Muscle of arm (tissue), 14 donors: ENCODE measurements at places on chromosomes 2 and 18. TPM values are rescaled to one million over a fixed set of nuclear protein-coding genes. Genes with fewer than 3 reads are reported as not detected.

The FAHD2B gene
- 10.7 TPM for polyA plus RNA-seq

The CHN1 gene
- polyA plus RNA-seq: 15.7 TPM

The MROH2A gene
- not detected for polyA plus RNA-seq

The TCF7L1 gene
- polyA plus RNA-seq: 57.2 TPM

The RESP18 gene
- not detected for polyA plus RNA-seq

The SMAD4 gene
- polyA plus RNA-seq: 91.0 TPM

The C1GALT1C1L gene
- polyA plus RNA-seq: 1.2 TPM

The HOXD13 gene
- polyA plus RNA-seq: not detected

The AQP12B gene
- polyA plus RNA-seq: not detected

The KLHL41 gene
- polyA plus RNA-seq: 1,120 TPM

The GALR1 gene
- 0.05 TPM for polyA plus RNA-seq

The ACKR3 gene
- polyA plus RNA-seq: 23.8 TPM

The TMEM17 gene
- polyA plus RNA-seq: 1.5 TPM

The LOXHD1 gene
- polyA plus RNA-seq: not detected

The CXCR4 gene
- 36.5 TPM for polyA plus RNA-seq

The LRRC30 gene
- 6.7 TPM for polyA plus RNA-seq

DNA sequence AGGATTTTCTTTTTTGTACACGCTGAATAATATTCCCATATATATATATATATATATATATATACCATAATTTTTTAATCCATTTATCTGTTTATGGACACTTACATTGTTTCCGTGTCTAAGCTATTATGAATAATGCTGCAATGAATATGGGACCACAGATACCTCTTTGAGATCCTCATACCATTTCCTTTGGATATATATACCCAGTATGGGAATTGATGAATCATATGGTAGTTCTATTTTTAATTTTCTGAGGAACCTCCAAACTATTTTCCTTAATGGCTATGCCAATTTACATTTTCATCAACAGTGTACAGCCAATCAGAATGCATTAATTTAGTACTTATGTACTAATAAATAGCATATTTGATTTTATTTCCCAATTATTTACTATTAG is 53.1 kb downstream of the MERTK start:
- DNase-seq: no peak

- DNase-seq: no peak
Measured at GRCh38 chr2:38074058-38074763, 1.7 kb downstream of the CYP1B1 start.

GRCh38 chr2:147538088-147538487 is 306.7 kb upstream of the ACVR2A start:
- DNase-seq: peak; percentile 53

DNA sequence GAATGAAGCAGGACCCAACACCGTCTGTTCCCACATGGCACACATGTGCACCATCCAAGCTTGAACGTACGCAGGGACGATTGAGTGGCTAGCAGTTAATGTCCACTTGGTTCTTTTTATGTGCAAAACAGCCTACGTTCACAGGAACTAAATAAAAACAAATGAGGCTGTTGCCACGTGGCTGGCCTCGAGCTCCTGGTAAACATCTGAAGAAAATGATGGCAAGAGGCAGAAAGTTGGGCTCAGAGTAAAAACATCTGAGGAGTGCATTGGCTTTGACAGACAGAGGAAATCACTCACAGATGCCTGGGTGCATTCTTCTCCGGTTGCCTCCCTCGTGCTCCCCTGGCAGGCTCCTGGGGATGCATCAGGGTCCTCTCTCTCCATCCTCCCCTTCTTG is 177.9 kb downstream of the NRP2 start:
- DNase-seq: no peak

DNA sequence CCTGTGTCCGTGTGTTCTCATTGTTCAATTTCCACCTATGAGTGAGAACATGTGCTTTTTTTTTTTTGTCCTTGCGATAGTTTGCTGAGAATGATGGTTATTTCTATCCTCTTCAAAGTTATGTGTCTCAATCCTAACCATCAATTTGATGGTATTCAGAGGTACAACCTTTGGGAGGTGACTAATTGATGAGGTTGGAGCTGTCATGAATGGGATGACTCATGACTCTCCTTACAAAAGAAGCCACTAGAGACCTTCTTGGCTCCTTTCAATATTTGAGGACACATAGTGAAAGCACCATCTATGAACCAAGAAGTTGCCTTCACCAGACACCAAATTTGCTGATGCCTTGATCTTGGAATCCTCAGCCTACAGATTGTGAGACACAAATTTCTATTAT is 677.1 kb upstream of the DDX18 start:
- no peak for DNase-seq

DNA sequence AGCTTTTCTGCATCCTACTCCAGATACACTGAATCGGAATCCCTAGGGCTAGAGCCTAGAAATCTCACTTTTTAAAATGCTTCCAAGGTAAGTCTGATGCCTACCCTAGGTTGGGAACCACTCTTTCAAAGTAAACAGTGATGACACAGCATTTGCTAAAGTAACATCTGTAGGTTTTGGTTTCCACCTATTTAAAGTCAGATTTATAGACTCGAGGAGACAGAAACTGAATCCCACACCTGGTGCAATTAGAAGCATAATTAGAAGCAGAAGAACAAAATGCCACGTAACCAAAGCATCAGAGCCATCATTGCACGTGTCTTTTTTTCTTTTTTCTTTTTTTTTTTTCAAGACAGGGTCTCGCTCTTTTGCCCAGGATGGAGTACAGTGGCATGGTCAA is 40.9 kb downstream of the PDK1 start:
- no peak for DNase-seq

DNA sequence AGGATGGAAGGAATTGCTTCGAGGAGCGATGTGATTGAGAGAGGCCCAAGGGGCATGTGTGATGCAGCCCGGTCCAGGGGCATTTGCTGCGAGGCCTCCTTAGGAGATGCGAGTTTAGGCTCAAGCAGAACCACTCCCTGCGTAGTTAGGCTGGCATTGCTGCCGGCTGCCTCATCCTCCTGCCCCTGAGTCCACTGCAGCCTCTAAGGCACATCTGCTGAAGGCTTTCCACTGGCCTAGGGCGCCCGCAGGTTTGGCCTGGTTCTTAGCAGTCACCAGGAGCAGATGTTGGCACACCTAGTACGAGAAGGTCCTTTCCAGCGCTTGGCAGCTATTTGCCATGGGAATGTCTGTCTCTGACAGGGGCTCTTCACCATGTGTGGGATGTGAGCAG is 20.7 kb downstream of the INPP5D start:
- no peak for DNase-seq

GRCh38 chr18:3184275-3184963 is 35.3 kb downstream of the MYOM1 start:
- no peak for DNase-seq

DNA sequence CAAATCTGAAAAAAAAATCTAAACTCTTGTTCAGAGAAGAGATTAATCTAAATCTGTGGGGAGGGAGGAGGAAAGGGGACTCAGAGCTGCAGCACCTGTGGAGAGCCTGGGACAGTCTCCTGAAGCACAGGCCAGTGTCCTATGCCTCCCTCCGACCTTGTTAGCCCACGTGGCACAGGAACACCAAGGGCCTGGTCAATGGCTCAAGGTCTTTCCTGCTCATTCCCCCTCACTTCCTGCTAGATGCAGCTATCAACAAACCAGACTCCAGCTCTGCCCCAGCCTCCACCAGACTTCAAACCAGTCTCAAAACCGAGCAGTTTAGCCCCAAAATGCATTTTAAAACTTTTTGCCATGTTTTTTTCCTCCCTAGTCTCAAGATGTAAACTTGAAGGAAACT is 20.1 kb upstream of the SULT1C3 start:
- DNase-seq: no peak

DNA sequence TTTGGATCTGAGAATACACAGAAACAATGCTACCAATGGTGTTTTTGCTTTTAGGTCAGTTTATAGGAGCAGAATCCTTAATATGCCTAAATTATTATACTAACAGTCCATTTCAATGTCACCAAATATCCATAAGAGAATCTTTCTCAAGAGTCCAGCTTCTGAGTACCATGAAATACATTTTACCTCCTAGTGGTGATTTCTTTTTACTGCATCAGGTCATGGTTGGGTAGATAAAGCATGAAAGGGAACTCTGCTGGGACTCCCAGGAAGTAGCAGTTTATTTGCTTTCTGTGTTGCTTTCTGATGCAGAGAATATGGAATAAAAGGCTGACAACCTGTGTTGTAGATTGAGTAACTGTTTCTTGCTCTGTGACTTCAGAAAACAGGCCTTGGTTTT is 115.6 kb downstream of the PPP1R1C start:
- DNase-seq: no peak

- no peak for DNase-seq
Measured at GRCh38 chr18:79489051-79489898, 93.5 kb downstream of the NFATC1 start.

DNA sequence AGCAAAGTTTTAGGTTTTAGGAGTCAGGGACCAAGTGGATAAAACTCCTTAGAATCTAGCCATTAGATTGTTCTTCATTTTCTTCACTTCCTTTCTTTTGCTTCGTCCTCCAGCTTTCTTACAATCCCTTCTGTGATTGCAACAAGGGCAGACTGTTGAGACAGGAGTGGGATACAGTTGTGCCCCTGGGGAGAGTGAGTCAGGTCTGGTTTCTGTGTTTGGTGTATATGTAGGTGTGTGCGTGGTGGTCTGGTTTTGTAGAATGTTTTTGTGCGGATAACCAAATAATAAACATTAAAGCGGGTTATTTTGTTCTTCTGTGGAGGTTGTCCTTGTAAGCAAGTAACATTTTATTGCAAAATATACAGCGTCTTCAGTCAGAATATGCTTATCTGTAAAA is 7.3 kb downstream of the INSIG2 start:
- DNase-seq: no peak

- DNase-seq: no peak
Measured at GRCh38 chr2:85156153-85156552, 23.0 kb downstream of the TCF7L1 start.

GRCh38 chr18:30177056-30177455 is 865.5 kb downstream of the DSC3 start:
- no peak for DNase-seq

GRCh38 chr2:182763311-182763912 is 47.4 kb downstream of the DNAJC10 start:
- DNase-seq: no peak

- DNase-seq: no peak
Measured at GRCh38 chr2:231699006-231699405, 9.3 kb upstream of the PTMA start.

DNA sequence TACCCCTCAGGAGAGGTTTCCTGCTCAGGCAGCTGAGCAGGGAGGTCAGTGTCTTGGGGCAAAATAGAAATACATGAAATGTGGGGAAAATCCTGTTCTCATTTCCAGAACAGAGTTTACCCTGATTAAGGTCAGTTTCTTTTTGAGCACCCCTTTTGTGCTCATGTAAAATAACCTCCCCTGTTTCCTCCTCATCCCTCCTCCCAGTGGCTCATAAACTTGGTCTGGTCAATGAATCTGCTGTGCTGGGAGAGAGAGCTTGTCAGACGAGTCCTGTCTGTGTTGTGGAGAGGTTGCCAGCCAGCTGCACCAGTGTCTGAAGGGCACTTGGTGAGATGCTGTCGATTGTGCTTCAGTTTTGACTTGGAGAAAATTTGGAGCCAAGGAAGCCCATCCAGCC is 48.6 kb downstream of the NTSR2 start:
- DNase-seq: no peak

- DNase-seq: no peak
Measured at GRCh38 chr2:67825476-67825875, 237.3 kb downstream of the C1D start.

DNA sequence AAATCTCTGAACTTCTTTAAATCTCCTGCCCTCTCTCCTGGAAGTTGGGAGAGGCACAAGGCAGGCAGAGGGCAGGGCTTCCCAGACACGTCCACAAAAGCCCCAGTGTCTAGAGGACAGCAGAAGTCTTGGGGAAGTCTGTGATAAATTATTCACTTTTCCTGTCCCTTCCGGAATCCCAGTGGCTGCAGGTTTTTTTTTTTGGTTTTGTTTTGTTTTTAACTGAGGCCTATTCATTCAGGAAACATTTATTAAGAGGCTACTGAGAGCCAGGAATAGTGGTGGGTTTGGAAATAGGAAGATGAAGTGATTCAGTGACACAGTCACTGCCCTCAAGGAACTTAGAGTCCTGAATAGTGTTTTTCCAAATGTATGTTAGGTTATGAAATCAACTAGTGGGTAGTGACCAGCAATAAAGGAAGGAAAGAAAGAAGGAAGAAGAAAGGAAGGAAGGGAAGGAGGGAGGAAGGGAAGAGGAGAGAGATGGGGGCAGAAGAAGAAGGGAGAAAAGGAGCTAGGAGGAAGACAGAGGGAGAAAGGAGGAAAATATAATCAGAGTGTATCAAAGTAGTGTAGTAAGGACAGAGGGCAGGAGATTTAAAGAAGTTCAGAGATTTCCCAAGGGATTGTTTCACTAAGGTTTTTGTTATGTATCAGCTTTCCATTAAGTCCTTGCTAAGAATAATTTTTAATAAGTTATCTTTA is 98.9 kb upstream of the ZFP36L2 start:
- DNase-seq: no peak

DNA sequence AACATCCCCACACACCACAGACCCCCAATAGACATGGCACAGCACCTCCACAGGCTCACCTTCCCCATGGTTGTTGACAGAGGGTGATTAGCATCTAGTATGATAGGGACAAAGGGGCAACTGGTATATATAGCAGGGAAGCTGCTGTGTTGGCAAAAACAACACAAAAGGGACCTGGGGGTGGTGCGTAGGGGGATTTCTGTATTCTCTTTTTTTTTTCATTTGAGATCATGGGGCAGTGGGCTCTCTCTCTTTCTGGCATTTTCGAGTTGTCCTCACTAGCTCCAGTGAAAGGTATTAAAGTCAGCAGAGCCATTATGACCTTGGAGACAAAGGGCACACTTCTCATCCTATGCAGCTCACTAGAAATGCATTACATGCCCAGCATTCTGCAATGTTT is at the start of gene CRYGA:
TSS of gene CRYGA (minus strand) at position 101 of the 400 bp plus-strand sequence. CDS start at position 68, 33 bp downstream.
- no peak for DNase-seq

DNA sequence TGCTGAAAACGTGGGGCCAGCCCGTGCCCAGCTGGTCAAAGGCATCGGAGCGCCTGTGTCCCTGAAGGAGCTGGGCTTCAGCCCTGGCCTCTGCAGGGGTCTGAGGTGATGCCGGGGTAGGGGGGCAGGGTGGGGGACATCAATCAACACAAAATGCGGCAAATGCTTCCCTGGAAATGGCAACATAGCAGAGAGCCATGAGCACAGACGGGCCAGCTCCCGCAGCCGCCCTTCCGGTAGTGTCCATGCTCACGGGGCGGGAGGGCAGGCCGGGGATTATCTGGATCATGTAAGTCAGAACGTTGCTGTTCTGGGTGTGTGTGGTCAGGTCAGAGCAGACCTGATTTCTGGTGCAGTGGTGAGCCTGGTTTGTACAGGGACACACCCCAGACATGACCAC is 56.5 kb upstream of the TWIST2 start:
- no peak for DNase-seq

DNA sequence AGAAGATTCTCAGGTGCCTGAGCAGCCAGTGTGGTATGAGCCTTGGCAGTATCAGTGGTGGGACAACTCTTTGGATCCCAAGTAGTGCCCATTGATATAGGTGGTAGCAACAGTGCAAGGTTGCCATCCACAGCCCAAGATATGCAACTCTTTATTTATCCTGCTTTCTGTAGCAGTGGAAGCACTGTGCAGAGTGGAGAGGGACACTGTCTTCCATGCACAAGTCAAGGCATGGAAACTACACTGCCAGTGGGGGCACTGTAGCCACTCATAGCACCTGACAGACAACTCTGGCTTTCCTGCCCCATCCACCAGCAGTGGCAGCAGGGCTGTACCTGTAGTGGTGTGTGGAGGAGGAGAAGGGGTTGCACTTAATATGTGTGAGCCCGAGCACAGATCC is 409.6 kb upstream of the TMEFF2 start:
- DNase-seq: no peak

- no peak for DNase-seq
Measured at GRCh38 chr2:231425291-231425810, 29.8 kb downstream of the B3GNT7 start.

GRCh38 chr2:85772019-85772745 is 18.4 kb downstream of the ATOH8 start:
- peak; percentile 100 for DNase-seq
